ENCODE measurements at places on chromosomes 3 and 15. TPM values are rescaled to one million over a fixed set of nuclear protein-coding genes. Genes with fewer than 3 reads are reported as not detected.

Gene SLITRK3
- total RNA-seq: not detected

DNA sequence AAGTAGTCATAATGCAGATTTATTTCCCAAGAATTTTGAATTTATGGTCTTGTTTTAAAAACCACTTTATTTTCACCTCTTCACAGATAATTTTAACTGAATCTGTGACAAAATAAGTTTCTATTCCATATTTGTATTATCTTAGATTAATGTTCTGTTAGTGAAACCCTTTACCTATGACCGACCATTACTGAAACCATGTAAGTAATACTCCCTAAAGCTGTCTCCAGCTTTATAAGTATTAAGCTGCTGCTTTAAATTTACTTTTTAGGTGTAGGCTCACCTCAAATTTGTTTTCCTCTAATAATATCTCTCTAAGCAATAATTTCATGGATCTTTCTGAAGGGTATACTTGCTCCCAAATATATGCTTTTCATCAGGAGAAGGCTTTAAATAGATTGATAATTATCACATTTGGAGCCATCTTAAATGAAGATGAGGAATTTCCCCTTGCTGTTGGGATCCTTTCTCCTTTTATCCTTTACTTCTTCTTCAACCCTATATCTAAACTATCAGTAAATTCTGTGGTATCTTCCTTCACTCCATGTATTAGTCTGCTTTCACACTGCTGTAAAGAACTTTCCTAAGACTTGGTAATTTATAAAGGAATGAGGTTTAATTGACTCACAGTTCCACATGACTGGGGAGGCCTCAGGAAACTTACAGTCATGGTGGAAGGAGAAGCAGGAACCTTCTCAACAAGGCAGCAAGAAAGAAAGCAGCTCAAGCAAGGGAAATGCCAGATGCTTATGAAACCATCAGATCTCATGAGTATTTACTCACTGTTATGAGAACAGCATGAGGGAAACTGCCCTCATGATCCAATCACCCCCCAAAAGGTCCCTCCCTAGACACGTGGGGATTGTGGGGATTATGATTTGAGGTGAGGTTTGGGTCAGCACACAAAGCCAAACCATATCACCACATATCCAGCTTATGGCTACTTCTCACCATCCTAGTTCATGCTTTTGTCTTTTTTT is 92.3 kb upstream of the P2RY1 start:
- peak; percentile 18 for DNase-seq

- no peak for DNase-seq
Measured at GRCh38 chr3:100104817-100105413, 9.4 kb downstream of the FILIP1L start.

GRCh38 chr3:66376568-66376967 is 124.3 kb downstream of the LRIG1 start:
- DNase-seq: peak; percentile 41

- DNase-seq: no peak
Measured at GRCh38 chr3:110793611-110794010, 278.0 kb upstream of the NECTIN3 start.

GRCh38 chr3:147458995-147459704 is 50.0 kb downstream of the ZIC1 start:
- no peak for DNase-seq

- no peak for DNase-seq
Measured at GRCh38 chr3:29746163-29746760, 465.4 kb downstream of the RBMS3 start.

GRCh38 chr15:67145312-67145610 is 79.9 kb downstream of the SMAD3 start:
- no peak for DNase-seq
